Ascending aorta (tissue), 2 donors: ENCODE measurements at places on chromosomes 7 and 10.

DNA sequence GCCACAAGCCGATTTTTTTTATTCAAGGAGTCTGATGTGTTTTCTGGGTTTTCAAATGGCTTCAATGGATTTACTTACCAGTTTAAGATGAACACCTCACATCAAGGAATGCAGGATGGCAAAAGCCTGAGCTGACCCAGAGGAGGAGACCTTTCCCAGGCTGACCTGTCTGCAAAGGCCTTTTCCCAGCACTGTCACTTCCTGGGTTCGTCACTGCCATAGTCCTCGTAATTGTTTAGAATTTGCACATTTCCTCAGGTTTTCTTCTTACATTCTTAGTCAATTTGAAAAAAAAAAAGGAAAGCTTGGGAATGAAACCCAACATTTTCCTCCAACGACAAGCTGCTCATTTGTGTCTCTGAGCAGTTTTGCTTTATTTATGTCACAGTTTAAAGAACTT is 42.0 kb downstream of the PTER start:
- DNase-seq = no peak

DNA sequence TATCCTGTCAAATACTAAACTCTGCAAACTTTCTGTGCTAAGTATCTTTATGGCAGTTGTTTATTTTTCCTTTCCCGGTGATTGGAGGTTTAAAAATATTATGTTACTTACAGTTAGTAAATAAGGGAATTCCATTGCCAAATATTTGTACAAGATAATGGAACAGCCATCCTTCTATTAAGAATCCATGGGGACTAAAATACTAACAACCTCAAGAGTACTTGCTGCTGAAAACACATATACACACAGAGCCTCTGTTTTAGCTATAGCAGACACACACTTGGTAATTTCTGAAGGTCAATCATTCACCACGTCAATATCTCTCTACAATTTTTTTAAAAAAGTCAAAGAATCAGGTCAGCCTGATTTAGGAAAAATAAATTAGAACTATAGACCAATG is 32.4 kb downstream of the TSPAN12 start:
- DNase-seq = no peak

- DNase-seq = no peak
Observed at GRCh38 chr10:71302874-71303568, 16.0 kb upstream of the SLC29A3 start.

DNA sequence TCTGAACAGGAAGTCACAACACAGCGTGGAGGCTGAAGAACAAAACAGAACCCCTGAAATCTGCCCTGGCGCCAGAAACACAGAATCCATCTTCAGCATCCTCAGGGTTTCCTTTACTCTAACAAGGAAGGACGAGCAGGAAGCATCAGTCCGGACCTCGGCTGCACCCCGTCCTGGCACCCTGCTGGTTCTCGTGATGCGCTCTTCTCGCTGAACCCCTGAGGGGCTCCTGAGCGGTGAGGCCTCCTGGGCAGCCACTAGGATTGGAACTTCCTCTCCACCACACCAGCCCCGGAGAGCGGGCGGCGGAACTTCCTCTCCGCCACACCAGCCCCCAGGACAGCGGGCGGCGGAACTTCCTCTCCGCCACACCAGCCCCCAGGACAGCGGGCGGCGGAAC is 461.9 kb downstream of the PTPRN2 start:
- DNase-seq = no peak

- no peak for DNase-seq
Observed at GRCh38 chr10:97922022-97922758, 72.5 kb downstream of the GOLGA7B start.

GRCh38 chr10:6119423-6119822 is 30.6 kb downstream of the RBM17 start:
- DNase-seq = no peak

DNA sequence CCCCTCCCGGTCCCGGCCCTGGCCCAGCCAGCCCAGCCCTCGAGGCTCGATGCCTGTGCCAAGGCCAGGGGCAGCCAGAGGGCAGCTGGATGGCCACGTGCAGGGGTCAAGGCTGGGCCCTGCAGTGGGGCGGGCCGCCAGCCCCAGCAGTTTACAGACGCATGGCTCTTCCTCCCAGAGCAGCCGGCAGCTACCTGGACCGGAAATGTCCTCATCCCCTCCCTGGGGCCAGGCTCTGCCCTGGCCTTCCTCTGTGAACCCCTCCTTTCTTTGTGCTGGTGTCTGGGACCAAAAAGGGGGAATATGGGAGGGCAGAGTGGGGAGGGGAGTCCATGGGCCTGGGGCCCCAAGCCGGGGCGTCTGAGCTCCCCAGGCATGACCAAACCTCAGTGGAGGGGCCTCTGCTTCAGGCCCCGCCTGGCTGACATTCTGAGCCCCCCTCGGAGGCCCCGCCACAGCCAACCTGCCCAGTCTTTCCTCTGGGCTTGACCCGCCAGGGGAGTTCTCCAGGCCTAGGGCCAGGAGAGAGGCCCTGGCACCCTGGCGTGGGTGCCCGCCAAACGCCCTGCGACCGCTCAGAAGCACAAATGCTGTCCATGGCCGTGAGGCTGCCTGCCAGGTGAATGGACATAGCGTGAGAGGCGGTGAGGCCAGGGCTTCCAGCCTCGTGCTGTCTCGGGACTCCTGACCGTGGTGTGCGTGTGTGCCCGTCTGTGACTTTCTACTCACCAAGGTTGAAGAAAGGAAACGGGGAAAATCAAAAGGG is 24.7 kb upstream of the AMZ1 start:
- DNase-seq = no peak

- DNase-seq = no peak
Observed at GRCh38 chr10:95257849-95258248, 33.0 kb downstream of the PDLIM1 start.

GRCh38 chr10:3468919-3469638 is 296.5 kb upstream of the PITRM1 start:
- DNase-seq = peak; percentile 78

DNA sequence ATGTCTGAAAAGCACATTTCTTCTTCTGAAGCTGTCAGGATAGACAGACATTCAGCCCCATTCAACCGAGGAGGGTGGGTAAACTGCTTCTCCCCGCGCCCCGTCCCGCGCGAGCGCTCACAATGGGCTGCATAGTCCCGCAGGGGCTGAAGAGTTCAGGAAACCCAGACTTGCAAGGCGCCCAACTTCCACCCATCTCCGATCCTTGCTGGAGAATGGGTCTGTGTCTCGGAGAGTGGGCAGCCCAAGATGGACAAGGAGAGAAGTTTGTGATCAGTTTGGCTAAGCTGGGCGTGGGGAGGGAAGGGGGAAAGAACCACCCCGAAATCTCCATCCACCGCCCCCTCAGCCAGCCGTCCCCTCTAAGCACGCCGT is 686 bp downstream of the AASS start:
- no peak for DNase-seq

DNA sequence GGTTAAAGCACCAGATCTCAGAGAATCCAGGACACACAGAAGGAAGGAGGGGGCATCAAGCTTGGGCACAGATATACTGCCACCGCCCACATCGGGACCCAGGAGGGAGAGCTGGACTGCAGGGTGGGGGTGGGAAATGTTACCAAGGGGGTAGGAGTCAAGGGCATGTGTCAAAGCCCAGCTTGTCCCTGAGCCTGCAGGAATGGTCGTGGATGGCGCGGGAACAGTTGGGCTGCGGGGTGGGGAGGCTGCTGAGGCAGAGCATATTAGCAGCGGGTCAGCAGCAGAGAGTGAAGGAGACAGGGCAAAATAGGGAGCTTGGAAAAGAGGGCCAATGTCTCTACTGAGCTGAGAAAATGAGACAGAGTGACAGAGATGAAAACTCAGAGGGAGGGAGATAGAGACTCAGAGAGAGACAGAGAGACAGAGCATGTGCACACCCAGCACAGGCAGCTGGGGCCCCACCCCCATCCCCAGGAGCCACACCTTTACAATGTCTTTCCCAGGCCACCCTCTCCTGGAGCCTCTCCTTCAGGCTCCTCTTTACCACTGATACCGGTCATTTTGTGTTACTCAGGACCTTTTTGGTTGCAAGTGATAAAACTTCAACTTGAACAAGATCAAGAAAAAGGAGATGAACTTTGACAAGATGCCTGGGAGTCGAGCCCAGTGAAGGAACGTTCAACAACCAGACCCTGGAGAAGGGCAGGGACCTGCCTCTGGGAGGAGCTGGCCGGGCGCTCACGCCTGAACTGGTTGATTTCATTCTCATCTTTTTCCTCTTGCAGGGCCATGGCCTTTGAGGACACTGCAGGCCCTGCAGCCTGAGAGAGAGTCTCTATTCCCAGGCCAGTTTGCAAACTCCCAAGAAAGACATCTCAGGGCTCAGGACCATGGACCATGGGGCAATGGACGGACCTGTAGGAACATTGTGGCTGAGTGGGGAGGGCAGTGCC is 50.0 kb downstream of the AOC1 start:
- DNase-seq = no peak

DNA sequence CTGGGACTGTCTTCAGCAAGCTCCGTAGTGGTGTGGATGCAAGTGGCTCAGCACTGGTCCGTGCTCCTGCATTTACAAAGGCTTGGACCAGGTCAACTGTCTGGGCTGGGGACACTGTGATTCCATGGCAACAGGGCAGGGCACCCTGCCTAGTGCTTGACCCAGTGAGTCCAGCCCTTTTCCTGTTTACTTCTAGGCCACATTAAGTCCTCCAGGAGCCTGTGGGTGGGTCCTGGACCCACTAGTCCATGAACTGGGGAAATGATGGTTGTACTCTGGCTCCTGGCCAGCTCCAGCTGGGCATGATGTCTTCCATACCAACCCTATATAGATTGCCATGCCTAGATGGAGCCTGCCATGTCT is 152.0 kb downstream of the RPS24 start:
- DNase-seq = no peak

DNA sequence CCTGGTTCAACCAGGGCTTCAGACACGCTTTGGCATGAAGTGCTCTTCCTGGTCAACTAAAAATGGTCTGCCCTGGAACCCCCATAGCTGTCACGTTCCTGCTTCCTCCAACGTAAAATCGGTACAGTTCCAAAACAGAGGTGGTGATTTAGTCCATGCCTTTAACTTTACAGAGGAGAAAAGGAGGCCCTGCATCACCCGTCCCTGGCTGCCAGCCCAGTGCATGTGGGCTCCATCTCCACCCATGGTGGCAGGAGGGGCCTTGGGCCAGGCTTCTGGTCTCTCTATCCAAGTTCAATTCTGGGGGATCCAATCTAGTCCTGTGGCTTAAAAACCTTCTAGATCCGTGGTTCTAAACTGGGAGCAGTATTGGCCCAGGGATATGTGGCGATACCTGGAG is 18.7 kb downstream of the ECHDC3 start:
- DNase-seq = no peak

DNA sequence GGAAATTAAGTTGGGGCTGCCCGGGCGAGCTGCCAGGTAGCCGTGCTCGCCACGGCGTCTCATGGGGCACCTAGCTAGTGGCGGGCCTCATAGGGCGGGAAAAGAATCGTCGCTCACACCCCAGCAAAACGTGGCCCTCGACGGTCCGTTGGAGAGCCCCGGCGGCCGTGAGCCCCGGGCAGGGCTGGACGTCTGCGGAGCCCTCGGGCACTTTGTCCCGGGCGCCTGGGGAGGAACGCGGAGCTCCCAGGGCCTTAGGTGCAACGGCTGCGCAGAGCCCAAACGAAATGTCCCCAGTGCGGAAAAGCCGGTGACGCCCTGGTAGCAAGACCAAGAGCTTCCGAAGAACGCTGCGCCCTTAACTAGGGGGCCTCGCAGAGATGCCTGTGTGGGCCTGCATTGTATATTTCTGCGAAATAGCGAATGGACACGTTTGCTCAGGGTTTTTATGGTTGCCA is 866 bp upstream of the SFMBT2 start:
- DNase-seq = no peak

DNA sequence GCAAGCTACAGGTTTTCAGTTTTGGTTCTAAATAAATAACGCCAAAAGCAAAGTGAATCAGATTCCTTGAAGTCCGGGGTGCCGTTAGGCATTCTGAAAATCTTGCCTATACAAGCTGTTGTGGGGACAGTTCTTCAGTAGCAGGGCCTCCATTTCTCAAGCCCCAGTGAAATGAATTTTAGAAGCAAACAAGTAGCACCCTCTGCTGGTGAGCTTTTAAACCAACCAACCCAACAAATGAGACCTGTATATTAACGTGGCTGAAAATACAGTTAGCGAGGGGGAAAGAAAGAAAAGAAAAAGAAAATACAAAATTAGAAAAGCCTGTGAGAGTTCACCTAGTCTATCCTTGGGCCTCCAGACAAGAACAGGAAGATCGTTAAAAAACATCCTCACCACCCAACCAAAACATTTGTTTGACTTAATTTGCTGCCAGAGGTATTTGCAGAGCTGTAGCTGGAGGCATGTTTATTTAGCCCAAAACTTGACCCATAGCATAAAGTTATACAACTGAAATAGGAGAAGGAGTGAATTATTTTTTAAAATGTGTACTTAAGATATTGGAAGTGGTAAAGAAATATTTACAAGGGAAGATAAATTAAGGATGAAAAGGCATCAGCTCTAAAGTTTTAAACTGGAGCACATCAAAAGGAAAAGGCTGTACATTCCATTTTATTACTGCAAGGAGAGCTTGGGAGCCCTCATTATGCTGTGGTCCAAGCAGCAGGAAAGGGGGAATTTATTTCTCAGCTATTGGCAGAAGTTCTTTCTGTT is 98.9 kb downstream of the DYNC1I1 start:
- DNase-seq = no peak

- no peak for DNase-seq
Observed at GRCh38 chr10:44975431-44976331, 2.9 kb downstream of the DEPP1 start.

GRCh38 chr7:151792086-151792485 is 84.8 kb downstream of the PRKAG2 start:
- DNase-seq = no peak

GRCh38 chr10:131567279-131568162 is 256.0 kb upstream of the TCERG1L start:
- DNase-seq = no peak

DNA sequence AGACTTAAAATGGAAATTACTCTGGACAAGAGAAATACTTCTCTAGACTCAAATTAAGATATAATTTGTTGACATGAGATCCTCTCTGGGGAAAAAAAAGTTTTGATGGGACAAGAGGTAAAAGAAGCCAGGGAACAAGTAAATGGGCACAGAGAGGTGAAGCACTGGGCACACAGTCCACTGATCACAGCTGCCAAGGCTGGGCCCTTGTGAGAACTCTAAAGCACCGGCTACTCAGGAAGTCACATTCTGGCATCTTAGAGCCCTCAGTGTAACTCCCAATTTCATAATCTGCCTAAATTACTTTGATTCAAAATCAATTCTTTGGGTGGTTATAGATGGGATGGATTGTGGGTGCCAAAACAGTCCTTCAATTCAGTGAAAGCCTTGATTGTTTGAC is 123.2 kb upstream of the CACNA2D1 start:
- no peak for DNase-seq
